Activated T-cell treated with anti-CD3 and anti-CD28 coated beads, Interleukin-2, amount 50 U/mL, for 24 hours (primary cell): ENCODE measurements at places on chromosomes 12 and 14.
A peak's percentile ranks its signal among the peaks of the same experiment; 100 is the strongest.

GRCh38 chr12:71755146-71755892 is 656 bp downstream of the RAB21 start:
- peak; percentile 79 for DNase-seq

GRCh38 chr12:55060470-55060869 is 40.7 kb downstream of the NEUROD4 start:
- no peak for DNase-seq

- no peak for DNase-seq
Measured at GRCh38 chr12:130076752-130077151, 85.5 kb upstream of the FZD10 start.

- DNase-seq, result no peak
Measured at GRCh38 chr14:105328070-105328677, 13.6 kb downstream of the PACS2 start.

- no peak for DNase-seq
Measured at GRCh38 chr12:109920261-109920780, 20.2 kb downstream of the TCHP start.

DNA sequence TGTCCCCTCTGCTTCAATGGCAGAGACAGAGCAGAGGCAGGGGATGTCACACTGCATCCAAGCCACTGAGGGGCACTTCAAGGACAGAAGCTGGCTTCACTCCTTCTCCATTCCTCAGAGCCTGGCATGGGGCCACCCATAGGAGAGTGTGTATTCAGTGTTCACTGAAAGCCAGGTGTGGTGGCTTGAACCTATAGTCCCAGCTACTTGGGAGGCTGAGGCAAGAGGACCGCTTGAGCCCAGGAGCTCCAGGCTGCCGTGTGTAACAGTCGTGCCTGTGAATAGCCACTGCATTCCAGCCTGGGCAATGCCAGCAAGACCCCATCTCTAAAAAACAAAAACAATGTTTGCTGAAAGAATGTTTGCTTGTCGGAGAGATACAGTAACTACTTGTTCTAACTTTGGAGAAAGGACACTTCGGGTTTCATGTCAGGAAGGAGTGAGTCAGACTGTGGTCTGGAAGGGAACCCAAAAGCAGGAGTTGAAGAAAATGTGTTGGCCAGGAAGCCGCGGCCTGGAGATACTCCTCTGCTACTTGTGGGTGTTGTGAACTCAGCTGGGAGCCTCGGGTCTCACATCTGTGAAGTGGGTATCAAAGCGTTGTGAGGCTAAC is 43.4 kb downstream of the ELK3 start:
- DNase-seq, result peak; percentile 51

- no peak for DNase-seq
Measured at GRCh38 chr14:104436047-104436591, 143.4 kb upstream of the C14orf180 start.

- DNase-seq, result no peak
Measured at GRCh38 chr14:64612971-64613666, 63.4 kb downstream of the PPP1R36 start.

GRCh38 chr12:11812586-11813437 is 163.3 kb downstream of the ETV6 start:
- DNase-seq, result peak; percentile 53

- DNase-seq, result no peak
Measured at GRCh38 chr12:2397356-2398045, 344.7 kb downstream of the CACNA1C start.

DNA sequence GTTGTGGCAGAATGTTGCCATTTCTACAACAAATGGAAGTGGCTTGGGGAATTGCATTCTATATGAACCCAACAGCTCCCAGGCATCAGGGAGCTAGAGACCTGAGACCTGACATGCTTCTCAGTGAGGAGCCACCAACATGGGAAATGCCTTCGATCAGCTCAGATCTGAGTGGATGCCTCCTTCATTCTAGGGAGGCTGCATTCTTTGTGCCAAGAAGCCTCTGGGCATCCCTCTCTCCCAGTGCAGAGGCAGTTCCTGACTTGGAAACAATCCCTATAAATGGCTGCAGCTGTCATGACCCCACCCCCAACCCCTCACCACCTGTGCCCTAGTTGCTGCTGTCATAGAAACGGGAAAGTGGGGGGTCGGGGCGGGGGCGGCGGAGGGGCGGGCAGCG is 196.3 kb downstream of the PPM1H start:
- no peak for DNase-seq

GRCh38 chr14:61290701-61291100 is 9.6 kb upstream of the TMEM30B start:
- DNase-seq, result no peak

- no peak for DNase-seq
Measured at GRCh38 chr14:59254146-59254910, 65.9 kb downstream of the DAAM1 start.

DNA sequence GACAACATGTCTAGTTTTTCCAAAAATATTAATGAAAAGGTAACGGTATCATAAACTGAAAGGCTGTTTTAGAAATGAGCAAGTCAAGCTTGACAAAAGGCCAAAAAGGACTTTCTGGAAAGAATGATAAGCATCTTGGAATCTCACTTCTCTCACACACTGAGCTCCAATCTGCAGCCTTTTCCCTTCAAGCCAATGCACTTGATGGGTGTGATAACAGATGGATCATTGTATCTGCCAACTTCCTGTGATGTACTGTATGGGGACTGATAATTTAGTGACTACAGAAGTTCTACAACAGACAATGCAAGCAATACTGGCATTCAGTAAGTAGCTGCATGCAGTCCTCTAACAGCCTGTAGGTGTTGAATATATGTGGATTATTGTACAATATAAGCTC is 147.1 kb downstream of the MED13L start:
- DNase-seq, result no peak

GRCh38 chr14:93734086-93734822 is 54.0 kb downstream of the PRIMA1 start:
- DNase-seq, result no peak

- DNase-seq, result no peak
Measured at GRCh38 chr12:65122703-65123102, 1.6 kb upstream of the WIF1 start.

DNA sequence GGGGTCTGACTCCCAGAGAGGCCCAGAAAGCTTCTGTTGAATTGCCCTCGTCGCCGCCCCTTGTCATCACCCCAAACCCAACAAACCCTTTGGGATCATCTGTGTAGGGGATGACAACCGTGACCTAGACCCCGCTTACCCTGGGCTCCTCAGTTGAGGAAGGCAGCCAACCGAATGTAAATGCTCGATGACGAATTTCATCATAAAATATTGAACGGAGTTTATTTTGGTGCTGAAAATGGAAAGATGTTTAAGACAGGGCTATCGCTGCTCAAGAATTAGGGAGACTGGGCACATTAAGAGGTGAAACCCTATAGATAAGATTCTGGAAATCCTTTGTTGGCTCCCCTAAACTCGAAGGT is 512 bp downstream of the ACTR10 start:
- DNase-seq, result no peak

GRCh38 chr12:27382171-27382795 is 49.6 kb downstream of the BMAL2 start:
- DNase-seq, result no peak

DNA sequence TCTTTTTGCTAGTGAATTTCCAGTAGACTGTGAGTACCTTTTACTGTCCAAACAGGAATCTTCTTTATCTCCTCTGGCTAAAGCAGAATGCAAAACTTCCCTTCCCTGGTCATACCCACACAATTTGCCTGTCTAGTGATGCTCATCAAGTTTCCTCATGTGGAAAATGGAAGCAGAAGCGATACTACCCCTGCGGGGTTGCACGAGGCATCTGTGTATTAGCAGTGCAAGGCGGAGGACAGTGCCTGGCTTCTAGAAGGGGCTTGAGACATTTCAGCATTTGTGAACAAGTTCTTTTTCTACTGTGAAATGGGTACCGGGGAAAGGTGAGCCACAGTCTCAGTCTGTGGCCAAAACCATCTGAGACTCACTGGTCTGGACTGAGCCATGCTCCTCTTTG is 340.9 kb downstream of the AACS start:
- no peak for DNase-seq

GRCh38 chr12:39905152-39905551 is 200.7 kb downstream of the SLC2A13 start:
- no peak for DNase-seq

GRCh38 chr12:4603421-4603820 is 41.4 kb downstream of the DYRK4 start:
- DNase-seq, result no peak

- no peak for DNase-seq
Measured at GRCh38 chr14:61089126-61089750, 108.2 kb downstream of the SLC38A6 start.

- no peak for DNase-seq
Measured at GRCh38 chr14:39232554-39233415, 930 bp upstream of the MIA2 start.

DNA sequence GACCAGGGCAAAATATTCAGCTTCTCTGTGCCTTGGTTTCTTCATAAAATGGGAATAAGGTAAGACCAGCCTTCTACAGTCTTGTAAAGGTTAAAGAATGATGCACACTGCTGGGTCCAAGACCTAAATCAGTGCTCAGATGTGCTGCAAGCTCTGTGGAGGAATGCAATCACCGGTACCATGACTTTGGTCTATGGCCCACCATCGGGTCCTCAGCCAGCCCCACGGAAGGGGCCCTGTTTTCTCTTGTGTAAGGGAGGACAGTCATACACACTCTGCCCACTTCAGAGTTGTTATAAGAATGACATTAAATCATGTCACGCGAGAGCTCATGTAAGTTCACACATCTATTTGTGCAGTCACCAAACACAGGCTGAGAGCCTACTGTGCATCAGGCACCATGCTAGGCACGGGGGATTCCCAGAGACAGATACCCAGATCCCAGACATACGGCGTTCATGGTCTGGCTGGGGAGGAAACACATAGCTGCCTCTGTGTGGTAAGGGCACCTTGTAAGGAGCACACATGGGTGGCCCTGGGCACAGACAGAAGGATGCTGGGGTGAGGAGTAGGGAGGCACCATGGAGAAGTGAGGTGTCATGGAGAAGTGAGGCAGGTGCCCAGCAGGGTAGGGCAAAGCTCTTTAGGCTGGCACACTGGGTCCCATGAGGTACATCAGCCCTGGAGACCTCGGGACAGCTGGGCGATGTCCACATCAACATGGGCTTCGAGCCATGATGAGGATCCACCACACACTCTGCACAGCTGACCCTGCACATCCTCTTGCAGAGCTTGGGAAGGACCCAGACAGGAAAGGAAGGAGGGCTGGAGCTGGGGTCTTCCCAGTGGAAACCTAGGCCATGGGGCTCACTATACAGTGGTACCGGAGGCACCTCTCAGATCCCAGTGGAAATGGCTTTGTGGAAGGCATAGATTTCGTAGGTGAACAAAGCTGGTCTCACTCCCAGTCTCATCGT is 190.4 kb upstream of the DIO3 start:
- DNase-seq, result no peak

DNA sequence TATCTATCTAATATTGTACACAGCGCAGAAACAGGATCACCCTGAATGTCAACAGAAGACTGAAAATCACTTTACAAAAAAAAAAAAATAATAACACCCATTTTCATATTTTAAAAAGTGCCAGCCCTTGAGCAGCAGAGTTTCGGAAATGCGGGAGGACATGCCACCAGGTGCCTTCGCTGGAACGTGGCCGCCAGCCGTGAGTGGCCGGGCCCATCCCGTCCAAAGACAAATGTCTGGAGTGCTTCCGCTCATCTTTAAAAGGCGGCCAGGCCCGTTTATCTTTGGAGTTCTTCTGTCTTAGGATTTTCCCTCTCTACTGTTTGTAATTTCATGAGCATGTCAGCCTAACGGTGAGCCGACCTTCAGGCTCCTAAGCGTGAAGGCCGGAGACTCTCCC is 43.5 kb downstream of the LRTM2 start:
- no peak for DNase-seq

- DNase-seq, result no peak
Measured at GRCh38 chr14:81402123-81402495, 2.0 kb upstream of the STON2 start.

- DNase-seq, result no peak
Measured at GRCh38 chr14:68890173-68890931, 88.8 kb downstream of the ACTN1 start.

- DNase-seq, result no peak
Measured at GRCh38 chr14:33842299-33842698, 108.6 kb downstream of the EGLN3 start.

- DNase-seq, result no peak
Measured at GRCh38 chr12:124874988-124875802, 11.5 kb upstream of the SCARB1 start.

- no peak for DNase-seq
Measured at GRCh38 chr14:88535149-88535548, 19.7 kb downstream of the PTPN21 start.
